ENCODE measurements at places on chromosomes 4 and X. TPM values are rescaled to one million over a fixed set of nuclear protein-coding genes. Genes with fewer than 3 reads are reported as not detected.

CD40LG gene
- not detected for total RNA-seq

DNA sequence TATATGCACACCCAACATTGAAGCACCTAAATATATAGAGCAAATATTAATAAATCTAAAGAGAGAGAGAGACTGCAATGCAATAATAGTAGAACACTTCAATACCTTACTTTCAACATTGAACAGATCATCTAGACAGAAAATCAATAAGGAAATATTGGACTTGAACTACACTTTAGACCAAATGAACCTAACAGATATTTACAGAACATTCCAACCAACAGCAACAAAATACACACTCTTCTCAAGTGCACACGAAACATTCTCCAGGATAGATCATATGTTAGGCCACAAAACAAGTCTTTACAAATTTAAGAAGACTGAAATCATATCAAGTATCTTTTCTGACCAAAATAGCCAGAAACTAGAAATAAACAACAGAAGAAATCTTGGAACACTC is 66.6 kb downstream of the CD99L2 start:
- DNase-seq: no peak

GRCh38 chr4:2255501-2256155 is 6.3 kb downstream of the MXD4 start:
- DNase-seq: no peak

UGT2B11 gene
- total RNA-seq: not detected

TMEM144 gene
- total RNA-seq: 1.7 TPM

DNA sequence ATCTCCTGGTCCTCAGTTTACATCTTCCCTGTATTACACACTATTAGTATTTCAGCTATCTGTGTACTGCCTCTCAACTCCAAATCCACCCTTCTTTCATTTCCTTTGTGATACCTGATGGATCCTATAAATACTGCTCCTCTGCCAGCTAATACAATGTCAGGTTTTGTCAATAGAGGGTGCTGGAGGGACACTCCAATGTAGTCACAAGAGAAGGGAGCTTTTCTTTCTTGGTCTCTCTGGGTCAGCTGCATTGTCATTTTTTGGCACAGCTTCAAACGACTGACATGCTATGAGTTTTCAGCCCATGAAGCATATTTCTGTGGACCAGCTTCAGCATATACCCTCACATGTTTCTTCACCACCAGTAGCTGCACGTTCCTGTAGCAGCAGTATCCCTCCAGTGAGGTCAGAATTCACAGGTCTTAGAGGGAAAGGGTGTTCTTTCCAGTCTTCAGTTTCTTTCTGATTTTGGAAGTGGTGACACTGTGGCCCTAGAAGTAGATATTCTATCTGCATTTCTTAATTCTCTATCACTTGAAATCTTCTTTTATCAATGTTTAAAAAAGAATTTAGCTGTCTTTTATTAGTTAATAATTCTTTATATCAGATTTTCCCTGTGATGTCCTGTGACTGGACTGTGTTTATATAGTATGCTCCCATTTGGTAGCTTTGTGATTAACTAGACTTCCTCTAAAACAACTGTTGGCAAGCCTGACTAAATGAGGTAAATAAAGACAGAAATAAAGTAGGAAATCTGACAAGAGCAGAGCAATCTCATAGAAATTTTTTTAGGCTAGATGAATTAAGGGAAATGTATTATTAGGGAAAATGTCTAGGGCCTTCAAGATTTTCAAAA is 60.6 kb downstream of the GABRA2 start:
- DNase-seq: peak; percentile 6

GRCh38 chr4:136277741-136278140 is 1254.6 kb downstream of the PCDH18 start:
- DNase-seq: no peak

- DNase-seq: no peak
These were observed 2.2 kb upstream of the NKX1-1 start for GRCh38 chr4:1408418-1408817.

TACR3 gene
- total RNA-seq: not detected

DNA sequence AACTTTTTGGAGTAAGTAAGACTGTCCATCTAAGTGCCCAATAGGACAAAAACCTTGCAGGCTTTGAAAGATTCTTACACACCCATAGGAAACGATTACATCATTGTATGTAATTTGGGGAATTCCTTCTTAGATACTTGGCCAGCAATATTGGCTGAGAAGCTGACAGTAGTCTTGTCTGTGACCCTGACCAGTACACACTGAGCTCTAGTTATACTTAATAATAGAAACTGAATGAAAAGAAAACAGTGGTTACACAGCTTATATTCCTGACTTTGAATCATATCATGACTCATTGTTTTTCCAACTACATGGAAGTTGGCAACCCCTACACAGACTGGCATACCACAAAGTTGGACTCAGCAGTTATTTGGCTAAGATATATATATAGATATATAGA is 7.1 kb upstream of the TLR2 start:
- DNase-seq: peak; percentile 39

DNA sequence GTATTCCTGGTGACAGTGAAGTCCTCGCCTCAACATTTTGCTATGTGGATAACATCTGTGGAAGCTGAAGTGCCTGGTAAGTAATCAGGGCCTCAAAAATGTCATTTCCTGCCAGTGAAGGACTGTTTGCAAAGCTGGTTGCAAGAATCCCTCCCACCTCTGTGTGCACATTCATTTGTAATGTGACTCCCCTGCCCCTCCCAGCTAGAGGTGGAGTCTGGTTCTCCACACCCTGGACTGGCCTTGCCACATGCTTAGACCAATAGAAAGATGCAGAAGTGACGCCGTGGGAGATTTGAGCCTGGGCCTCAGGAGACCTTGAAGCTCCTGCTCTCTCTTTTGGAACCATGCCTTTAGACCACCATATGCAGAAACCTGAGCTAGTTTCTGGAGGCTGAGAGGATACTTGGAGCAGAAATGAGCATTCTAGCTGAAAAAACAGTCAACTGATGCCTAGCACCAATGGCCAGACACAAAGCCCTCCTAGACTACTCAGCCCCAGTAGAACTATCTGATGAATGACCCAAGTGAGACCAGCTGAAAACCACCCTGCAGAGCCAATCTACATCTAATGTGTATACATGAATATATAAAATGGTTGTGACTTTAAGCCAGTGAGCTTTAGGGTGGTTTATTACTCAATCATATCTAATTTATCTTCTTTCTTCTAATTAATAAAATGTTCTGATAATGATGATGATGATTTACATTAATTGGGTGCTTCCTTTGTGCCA is 47.8 kb upstream of the CRMP1 start:
- peak; percentile 26 for DNase-seq

DNA sequence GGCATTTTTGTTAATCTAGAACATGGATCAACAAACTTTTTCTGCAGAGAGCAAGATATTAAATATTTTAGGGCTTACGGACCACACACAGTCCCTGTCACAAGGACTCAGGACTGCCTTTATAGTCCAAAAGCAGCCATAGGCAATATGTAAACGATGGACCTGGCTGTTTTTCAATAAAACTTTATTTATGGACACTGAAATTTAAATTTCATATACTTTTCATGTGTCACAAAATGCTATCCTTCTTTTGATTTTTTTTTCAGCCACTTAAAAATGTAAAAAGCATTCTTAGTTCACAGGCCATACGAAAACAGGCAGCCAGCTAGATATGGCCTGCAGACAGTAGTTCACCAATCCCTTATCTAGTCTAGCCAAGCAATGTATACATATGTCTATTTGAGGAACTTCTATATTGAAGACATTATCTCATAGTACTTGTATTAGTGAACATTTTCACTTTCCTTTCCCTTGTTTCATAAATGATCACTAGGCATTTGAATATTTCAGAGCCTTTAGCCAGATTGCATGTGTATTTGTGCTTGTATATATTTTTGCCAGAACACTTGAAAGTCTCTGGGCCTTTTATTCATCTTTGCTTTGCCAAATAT is 350.9 kb downstream of the RPA4 start:
- DNase-seq: no peak

DNA sequence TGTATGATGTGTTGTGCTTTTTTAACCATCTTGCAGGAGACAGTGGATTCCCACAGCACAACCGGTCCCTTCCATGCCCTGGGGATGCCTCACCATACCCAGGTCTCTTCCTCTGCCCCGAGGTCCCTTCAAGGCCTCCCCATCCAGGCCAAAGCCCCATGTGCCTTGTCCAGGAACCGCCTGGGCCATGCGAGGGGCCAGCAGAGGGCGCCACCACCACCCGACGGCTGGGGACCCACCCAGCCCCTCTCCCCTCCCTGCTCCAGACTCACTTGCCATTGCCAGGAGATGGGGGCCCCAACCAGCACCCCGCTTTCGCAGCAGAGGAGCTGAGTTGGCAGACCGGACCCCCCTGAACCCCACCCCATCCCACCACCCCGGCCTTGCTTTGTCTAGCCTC is 485.5 kb downstream of the TRAM1L1 start:
- DNase-seq: peak; percentile 1

PRPS1 gene
- 311 TPM for total RNA-seq

TCEAL2 gene
- total RNA-seq: not detected

DNA sequence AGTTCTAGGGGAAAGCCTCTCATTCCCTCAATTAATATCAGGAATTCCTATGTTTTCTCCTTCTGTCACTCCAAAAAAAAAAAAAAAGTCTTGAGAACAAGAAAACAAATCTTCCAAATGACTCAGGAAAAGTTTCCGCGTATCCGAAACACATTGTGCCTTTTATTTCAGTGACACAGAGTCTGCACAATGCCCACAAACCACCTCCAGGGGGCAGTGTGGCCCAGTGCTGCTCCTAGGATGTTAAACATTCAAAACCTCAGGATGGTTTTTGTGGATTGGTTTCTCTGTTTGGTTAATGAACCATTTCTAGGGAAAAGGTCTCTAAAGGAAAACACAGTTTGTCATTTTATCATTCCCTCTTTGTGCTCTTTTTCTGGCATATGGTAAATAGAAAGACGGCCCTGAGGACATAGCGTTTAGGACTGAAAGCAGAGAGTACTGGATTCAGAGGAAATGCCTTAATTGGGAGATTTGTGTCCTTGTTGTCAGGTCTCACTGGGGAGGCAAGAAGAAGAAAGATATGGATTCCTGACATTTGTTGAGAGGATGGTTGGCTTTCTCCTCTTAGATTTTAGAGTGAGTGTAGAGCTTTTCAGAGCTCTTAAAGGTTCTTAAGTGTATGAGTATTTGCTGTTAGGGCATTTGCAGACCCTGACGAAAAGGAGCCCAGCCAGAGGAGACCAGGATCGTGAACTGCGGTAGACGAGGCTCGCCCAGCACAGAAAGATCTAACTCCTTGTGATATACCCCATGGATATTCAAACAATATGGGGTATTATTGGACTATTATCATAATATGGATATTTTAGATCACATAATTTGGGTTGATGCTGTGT is 65.7 kb upstream of the MAP9 start:
- peak; percentile 38 for DNase-seq

PRICKLE3 gene
- 8.3 TPM for total RNA-seq

DNA sequence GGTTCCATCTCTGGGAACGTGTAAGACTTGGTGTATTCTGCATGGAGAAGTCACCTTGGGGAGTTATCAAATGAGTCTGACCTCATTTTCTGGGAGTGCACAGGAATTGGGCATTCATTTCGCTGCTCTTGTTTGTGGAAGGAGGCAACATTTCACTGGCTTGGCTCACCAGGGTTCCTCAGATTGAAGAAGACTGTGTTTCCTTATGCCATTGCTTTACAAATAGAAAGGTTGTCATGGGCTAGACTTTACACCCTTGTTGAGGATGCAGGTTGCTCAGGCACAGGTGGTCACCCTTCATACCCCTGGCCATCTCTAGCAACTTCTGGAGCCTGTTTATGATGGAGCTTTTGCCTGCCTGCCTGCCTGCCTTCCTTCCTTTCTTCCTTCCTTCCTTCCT is 114.4 kb downstream of the AASDH start:
- no peak for DNase-seq

DNA sequence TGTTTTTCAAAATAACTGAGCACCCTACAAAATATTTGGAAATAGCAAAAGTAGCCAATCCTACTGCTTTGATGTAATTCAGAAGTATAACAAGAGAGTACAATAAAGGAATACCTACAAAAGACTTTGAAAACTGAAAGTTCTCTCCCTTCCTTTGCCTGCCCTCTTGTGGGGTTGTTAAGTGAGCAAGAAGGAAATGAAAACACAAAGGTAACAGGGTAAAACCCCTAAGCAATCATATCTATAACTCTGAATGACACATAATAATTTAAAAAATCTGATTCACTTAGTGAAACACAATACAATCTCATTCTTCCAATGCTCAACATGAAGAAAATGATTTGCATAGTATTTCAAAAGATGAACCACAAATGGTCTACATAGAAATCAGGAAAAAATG is 98.2 kb downstream of the FRYL start:
- DNase-seq: no peak

- no peak for DNase-seq
These were observed 8.1 kb downstream of the PCDH7 start for GRCh38 chr4:30728311-30728710.

DIPK2B gene
- total RNA-seq: not detected

GRCh38 chr4:159765382-159765781 is 662.5 kb downstream of the RAPGEF2 start:
- no peak for DNase-seq

GRCh38 chrX:122625821-122626220 is 558.3 kb upstream of the GRIA3 start:
- no peak for DNase-seq

DNA sequence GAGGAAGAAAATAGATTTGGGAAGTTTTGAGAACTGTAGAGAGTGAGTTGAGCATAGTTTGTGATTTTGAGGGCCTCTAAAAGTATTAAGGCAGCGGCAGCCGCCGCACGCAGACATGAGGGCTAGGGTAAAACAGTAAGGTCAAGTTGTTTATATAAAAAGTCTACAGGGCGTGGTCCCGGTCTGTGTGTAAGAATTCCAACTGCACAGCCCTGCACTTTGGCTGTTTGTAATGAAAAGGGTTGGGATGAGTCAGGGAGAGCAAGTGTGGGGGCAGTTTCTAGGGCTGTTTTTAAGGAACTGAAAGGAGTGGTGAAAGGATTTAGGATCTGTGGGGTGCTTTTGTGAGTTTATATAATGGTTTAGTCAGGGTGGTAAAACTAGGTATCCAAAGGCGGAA is 55.0 kb downstream of the BEX3 start:
- DNase-seq: peak; percentile 55

DNA sequence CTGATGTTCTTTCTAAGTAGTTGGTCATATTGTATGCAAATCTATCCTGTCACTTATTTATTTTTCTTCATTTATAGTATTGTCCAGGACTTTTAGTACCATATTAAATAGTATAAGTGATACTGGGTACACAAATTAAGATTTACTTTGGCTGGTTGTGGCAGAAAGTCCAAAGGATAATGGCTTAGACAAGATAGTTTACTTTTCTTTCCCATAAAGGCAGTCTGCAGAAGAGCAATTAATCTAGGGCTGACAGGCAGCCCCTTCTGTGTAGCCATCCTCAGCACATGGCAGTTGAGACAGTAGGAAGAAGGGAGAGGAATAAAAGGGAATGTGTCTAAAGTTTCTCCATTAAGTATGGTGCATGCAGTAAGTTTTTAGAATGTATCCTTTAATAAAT is 6.4 kb downstream of the RBM10 start:
- no peak for DNase-seq

RAB9B gene
- 0.26 TPM for total RNA-seq

- peak; percentile 75 for DNase-seq
These were observed 98.5 kb upstream of the KLF3 start for GRCh38 chr4:38565271-38566199.

GRCh38 chr4:144723471-144723870 is 77.5 kb downstream of the HHIP start:
- no peak for DNase-seq

- DNase-seq: no peak
These were observed 205.5 kb upstream of the NUDT6 start for GRCh38 chr4:123127875-123128274.

IL13RA2 gene
- 2.4 TPM for total RNA-seq

GRCh38 chr4:972651-973424 is 531 bp downstream of the DGKQ start:
- peak; percentile 30 for DNase-seq

- no peak for DNase-seq
These were observed 41.4 kb upstream of the IL9R start for GRCh38 chrX:155956099-155956498.

Data from MG63 (cell line).